ENCODE measurements at places on chromosomes 16 and 17. TPM values are rescaled to one million over a fixed set of nuclear protein-coding genes. Genes with fewer than 3 reads are reported as not detected.

DNA sequence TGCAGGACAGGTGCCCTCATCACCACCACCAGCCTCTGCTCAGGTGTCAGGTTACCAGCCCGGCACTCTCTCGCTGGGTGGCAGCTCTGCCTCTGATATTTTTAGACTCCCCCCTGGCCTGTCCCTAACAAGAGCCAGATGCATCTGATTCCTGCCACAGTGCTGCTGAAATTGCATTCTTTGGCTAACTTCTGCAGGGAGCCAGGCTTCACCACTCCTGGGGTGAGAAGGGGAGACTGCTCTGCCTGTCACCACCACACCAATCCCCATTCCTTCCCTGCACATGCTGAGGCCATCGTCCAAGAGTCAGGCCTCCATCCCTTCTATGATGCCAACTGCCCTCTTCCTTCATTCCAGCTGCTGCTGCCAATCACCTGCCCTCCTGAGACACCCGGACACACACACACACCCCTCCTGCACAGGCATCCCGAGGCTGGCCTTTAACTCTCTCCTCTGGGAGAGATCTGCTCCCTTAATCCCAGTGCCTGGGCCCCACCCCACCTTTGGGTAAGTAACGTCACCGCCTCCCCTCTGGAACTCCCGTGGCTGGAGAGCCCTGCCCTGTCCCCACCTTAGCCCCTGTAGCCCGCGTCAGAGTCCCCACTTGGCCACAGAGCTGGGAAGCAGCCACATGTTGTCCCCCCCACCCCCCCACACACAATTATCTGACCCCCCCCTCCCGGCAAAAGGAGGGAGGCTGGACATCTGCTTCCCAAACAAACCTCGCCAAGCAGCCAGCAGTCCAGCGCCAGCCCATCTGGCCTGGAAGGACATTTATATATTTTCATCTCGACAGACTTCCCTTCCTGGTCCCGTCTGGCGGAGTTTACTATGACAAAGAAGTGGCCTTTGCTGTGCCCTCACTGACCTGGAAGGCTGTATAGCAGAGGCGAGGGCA lies 2.8 kb downstream of the EMP2 start:
- DNase-seq = peak; percentile 98

- DNase-seq = peak; percentile 39
Measured at GRCh38 chr16:55701442-55702319, 45.9 kb downstream of the SLC6A2 start.

DNA sequence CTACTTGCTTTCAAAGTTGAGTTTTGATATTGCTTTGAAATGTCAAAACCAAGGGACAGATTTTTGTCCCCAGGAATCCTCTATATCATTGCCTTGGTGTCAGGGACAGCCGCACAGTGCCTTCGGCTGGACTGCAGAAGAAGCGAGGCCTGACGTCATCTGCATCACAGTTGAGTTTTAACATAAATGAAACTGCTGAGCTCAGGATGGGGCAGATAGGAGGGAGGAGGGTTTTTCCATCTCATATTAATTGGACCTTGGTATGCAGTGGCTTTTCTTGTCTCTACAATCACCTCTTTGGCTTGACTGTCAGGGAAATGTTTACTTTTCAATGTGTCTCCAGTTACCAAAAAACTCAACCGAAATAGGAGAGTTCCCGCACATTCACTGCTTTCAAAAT lies 111.3 kb downstream of the AATF start:
- no peak for DNase-seq

DNA sequence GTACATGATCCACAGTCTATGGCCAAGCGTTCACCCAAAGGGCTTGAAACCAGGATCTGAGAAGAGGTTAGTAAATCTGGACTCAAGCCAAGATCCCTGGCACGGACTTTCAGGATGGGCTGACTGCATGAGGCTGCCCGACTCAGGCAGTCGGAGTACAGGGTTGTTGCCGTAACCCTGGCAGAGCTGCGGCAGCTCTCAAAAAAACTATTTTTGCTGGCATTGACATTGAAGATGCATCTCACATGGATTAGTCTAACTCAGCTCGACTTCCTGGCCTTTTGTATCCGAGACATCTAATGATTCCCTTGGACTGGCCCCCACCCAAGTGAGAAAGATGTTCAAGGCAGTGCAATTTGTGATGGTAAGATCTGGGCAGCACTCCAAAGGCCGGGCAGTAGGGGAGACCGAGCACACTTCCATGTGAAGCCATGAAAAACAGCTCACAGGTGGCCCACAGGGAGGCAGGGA lies 6.2 kb downstream of the SLC47A1 start:
- no peak for DNase-seq

DNA sequence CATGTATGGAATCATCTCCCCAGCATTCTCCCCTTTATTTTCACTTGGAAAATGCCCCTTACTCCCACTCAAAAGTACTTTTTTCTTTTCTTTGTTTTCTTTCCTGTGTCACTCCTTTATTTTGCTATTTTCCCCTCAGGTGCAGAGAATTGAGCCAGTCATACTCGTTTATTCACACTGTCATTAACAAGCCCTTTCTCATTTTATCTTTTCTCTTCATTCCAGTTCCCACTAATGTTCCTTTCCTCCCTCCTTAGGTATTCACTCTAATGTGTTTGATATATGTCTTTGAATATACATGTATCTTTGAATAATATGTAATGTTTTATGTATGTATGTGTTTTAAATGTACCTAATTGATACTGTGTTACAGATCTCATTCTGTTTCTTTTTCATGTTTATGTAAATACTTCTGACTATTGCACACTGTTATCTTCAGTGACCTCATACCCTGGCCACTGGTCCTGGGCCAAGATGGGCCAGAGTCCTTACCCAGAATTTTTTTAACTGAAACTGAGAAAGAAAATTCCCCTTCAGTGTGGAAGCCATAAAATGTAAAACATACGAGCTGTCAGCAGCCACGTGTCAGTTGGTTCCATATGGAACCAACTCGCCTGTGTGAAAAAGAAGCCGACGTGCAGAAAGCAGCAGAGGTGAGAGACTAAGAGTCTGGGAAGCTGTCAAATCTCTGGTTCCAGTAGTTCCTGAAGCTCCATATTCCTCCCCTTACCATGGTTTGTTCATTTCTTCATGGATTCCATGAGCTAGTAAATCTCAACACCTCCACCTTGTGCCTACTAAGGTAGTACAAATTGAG lies 5.8 kb downstream of the SRR start:
- DNase-seq = no peak

- DNase-seq = no peak
Measured at GRCh38 chr17:56772442-56772841, 61.3 kb downstream of the C17orf67 start.

DNA sequence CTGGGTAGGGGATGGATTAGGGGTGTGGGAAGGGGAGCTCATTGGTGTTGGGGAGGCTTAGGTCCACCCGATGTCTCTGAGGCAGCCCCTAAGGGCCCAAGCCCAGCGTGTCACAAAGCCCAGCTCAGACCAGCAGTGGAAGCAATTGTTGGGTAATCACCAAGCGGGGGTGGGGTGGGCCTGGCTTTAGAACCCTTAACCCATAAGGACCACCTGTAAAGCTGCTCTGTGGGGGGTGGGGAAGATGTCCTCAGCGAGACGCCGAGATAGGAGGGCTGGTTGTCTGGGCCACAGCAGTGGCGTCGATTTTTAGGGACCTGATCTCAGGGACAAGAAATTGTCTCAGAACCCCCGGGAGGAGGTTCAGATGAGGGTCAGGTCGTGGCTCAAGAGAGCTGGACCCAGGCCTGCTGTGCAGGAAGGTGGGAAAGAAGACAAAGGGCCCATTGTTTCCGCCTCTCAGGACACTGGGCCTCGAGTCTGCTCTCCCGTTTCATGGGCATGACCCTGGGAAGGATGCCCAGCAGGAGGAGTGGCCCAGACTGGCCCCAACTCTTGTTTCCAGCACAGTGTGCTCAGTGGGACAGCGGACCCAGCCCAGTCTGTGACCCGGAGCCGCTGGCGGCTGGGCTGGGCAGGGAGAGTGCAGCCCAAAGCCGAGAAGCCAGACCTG lies 15.9 kb downstream of the ST6GALNAC2 start:
- no peak for DNase-seq

GRCh38 chr17:33277436-33278100 lies 15.5 kb downstream of the ASIC2 start:
- DNase-seq = no peak

DNA sequence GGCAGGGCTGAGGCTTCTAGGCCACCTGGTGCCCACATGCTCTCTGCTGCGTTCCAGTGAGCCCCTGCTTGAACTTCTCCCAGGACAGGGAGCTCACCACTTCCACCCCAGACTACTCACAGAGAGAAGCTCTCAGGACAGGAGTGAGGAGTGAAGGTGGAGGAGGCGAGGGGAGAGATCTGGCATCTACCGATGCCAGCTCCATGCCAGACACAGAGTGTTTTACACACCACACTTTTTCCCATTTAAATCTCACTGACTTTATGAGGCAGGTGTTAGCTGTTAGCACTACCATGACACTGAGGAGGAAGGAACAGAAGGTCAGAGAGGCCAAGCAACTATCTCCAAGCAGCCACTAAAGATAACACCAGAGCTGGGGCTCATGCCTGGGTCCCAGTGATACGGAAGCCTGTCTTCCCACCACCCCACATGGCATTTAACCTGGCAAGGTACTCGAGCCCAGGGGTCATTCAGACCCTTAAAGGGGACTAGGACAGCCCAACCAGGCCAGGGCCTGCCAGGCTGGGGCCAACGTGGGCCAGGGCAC lies 6.8 kb downstream of the FAM83G start:
- no peak for DNase-seq

DNA sequence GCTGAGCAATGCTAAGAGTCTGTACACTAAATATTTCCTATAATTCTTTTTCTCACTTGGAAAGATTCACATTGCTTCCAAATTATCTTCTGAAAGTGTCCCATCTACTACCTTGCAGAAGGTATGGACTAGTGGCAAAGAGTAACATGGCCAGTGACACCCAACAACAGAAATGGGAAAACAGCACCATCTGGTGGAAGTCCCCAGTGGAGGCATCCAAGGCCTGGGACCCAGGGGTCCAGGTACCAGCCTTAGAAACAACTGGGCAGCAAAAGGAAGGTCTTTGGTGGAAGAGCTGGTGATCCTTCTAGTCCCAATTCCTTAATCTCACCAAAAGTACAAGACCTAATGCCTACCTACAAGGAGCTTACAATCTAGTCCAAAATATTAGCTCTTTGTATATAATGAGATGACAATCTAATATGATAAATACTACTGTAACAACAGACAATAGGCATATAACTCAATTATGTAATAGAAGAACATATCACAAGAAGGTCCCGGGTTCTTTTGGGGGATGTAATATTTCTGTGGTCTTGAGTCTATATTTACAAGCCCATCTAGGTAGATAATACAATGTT lies 55.3 kb downstream of the SKAP1 start:
- DNase-seq = no peak

DNA sequence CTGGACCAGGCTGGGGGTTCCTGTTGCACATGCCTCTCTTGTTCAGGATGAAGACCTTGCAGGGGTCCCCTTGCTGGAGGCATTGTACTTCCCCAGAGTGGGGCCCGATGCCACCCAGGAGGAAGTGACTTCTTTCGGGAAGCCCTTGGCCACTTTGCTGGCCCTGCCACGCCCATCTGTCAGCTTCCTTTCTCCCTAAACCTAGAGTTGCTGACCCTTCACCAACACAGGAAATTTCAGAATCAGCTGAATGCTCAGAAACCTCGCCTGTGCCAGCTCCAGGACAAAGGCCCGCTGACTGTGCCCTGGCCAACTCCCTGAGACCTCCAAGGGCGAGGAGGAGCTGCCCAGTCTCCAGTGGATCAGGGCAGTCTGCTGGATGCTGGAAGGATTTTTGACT lies 26.7 kb downstream of the WNT9B start:
- DNase-seq = no peak

DNA sequence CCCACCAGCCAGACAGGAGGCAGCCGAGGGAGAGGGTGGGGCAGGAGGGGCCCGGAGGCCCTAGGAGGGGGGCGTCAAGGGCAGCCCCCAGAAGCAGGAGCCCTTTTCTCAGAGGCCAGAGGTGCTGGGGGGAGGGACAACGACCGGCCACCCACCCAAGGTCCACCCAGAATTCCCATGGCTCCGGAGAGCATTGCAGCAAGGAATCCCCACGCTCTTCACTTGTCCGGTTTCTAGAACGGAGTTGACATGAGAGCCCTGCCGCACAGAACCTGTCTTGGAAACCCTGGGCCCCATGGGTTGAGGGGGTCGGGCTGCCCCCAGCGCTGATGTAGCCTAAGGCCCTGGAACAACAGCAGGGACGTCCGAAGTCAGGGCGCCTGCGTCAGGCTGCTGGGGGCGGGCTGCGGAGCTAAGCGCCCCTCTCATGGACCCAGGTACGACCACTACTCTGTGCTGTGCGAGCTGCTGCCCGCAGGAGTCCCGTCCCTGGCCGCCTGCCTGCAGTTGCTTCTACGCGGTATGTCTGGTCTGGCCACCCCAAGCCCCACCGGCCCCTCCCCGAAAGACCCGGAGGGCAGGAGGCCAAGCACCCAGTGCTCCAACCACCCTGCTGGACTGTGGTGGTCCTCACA lies 11.2 kb downstream of the CYBC1 start:
- DNase-seq = no peak

DNA sequence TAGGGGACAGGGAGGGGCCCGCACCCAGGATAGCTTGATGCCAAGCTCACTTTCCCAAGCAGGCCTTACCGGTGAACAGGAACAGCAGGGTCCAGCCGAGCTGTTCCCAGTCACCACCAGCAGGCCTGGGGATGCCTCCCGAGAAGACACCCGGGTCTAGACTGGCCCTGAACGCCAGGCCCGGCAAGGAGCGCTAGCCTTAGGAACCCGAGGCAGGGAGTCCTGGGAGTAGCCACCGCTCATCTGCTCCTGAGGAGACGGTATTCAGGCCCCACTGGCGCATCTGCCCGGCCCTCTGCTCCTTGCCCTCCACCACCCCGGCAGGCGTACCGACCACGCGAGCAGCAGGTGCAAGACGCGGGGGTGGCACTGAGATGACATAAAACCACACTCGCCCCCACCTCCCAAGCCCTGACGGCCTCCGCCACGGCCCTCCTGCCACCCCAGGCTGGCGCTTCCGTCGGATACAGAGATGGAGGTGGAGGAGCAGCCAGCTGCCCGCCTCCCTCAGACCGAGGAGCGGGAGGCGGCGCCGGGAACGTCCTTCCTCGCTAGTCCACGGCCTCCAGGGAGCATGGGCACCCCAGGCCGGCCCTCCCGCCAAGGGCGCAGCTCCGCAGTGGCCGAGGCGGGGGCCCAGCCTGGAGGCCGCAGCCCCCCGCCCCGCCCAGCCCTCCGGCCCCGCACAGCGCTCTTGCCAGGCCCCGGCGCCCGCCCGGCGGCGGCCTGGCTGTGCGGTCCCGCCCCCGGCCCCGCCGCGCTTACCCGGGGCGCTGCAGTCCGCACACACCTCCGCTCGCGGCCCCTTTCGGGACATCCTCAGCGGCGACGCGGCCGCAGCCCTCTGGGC lies 661 bp downstream of the GIT1 start:
- peak; percentile 50 for DNase-seq

GRCh38 chr17:39775031-39775430 lies 37.3 kb downstream of the GRB7 start:
- DNase-seq = no peak

PIMREG gene
- total RNA-seq = 94.6 TPM

PIRT gene
- not detected for total RNA-seq

ST6GALNAC2 gene
- 1.2 TPM for total RNA-seq

IRX3 gene
- total RNA-seq = 84.1 TPM

CACNG5 gene
- total RNA-seq = not detected

ITPRIPL2 gene
- total RNA-seq = 37.9 TPM

GHDC gene
- total RNA-seq = 16.8 TPM

OSBPL7 gene
- 21.4 TPM for total RNA-seq

Measured in LHCN-M2 (cell line).